CD4-positive, CD25-positive, alpha-beta regulatory T cell (primary cell): ENCODE measurements at places on chromosomes 2 and 18. TPM values are rescaled to one million over a fixed set of nuclear protein-coding genes. Genes with fewer than 3 reads are reported as not detected.

The TOGARAM2 gene
- polyA plus RNA-seq: 1.5 TPM

DNA sequence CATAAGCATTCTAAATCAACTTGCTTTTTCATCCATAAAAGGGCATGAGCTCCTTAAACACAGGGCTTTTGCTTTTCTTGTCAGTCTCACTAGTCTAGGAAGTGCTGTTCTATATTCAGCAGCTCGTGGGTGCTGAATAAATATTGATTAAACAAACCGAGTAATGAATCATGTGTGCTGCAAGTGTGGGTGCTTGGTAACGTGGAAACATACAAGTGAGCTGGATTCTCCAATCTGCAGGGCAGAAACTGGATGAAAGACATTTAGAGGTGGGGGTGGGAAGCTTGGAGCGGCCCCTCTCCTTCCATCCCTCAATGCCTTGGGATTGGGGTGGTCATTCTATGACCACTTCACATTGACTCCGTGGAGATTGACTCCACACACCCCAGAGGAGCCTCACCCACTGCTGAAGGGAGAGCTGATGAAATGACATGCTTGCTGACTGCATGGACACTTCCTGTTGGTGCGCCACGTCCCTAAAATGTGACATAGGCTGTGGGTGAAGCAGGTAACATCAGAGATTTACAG lies 114.6 kb downstream of the DOCK10 start:
- peaks cover 98% of the 10 kb centered on the region for H3K4me1 ChIP-seq
- peaks cover 27% of the 10 kb centered on the region for H3K36me3 ChIP-seq

The CHRND gene
- polyA plus RNA-seq: not detected

The HOXD1 gene
- polyA plus RNA-seq: not detected

- no peaks in the 10 kb centered on the region for H3K27me3 ChIP-seq
- no peak for DNase-seq
- no peaks in the 10 kb centered on the region for H3K4me1 ChIP-seq
These were observed 86.6 kb downstream of the VWC2L start for GRCh38 chr2:214497489-214497888.

The SLC30A3 gene
- polyA plus RNA-seq: not detected

DNA sequence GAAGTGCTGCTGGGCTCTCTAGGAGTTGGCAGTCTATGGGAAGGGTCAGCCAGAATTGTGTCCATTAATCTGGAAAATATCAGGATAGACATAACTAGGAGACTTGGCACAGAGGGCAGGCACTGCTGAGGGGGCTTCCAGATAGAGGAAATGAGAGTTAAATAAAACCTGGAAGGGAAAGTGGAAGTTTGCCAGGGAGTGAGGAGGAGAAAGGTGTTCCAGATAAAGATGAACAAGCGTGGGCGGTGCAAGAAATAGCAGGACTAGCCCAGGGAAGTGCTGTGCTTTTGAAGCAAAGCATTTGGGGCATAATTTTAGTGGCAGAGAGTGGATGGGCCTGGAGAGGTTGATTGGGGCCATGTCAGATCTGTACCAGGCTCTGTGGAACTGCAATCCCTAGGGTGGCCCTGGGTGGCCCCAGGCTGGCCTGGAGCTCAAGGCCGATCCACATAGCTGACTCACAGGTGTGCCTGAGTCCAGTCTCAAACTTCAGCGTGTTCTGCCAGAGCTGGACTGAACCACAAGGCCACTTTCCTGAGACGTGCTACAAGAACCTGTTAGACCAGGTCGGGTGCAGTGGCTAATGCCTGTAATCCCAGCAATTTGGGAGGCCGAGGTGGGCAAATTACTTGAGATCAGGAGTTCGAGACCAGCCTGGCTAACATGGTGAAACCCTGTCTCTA lies 26.9 kb downstream of the GALM start:
- H3K27ac ChIP-seq: peak overlapping the region; percentile 67
- peak overlapping the region; percentile 26 for H3K4me3 ChIP-seq
- DNase-seq: no peak
- peaks cover 17% of the 10 kb centered on the region for H3K36me3 ChIP-seq
- H3K4me1 ChIP-seq: peaks cover 73% of the 10 kb centered on the region

GRCh38 chr18:74510770-74511095 lies 14.6 kb downstream of the CNDP2 start:
- H3K36me3 ChIP-seq: peaks cover 94% of the 10 kb centered on the region
- no peaks in the 10 kb centered on the region for H3K4me1 ChIP-seq
- no peak for DNase-seq
- H3K27ac ChIP-seq: no peak overlapping the region
- no peaks in the 10 kb centered on the region for H3K27me3 ChIP-seq
- no peak overlapping the region for H3K4me3 ChIP-seq

The SAG gene
- not detected for polyA plus RNA-seq

DNA sequence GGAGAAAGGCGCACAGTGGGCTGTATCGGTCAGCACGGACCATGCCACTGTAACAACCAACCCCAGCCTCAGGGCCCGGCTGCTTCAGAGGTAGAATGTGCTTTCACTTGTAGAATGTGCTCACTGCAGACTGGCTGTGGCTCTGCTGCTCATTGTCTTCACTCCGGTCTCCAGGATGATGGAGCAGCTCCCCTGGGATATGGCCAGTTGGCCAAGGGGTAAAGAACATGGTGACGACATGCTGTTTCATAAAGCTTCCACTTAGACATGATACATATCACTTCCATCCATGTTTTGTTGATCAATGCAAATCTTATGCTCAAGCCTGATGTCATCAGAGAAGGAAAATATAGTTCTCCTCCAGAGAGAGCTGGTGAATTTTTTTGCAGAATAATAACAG lies 127.7 kb downstream of the SMAD2 start:
- no peaks in the 10 kb centered on the region for H3K36me3 ChIP-seq
- no peak overlapping the region for H3K27ac ChIP-seq
- H3K27me3 ChIP-seq: no peaks in the 10 kb centered on the region
- H3K4me3 ChIP-seq: no peak overlapping the region
- no peak for DNase-seq
- no peaks in the 10 kb centered on the region for H3K4me1 ChIP-seq

GRCh38 chr2:7028846-7029245 lies 111.6 kb downstream of the RNF144A start:
- H3K36me3 ChIP-seq: peaks cover 15% of the 10 kb centered on the region
- no peaks in the 10 kb centered on the region for H3K27me3 ChIP-seq
- H3K4me1 ChIP-seq: no peaks in the 10 kb centered on the region
- H3K4me3 ChIP-seq: no peak overlapping the region
- no peak for DNase-seq

- H3K4me1 ChIP-seq: no peaks in the 10 kb centered on the region
- no peak for DNase-seq
- no peaks in the 10 kb centered on the region for H3K36me3 ChIP-seq
- no peak overlapping the region for H3K27ac ChIP-seq
- H3K27me3 ChIP-seq: peaks cover 9% of the 10 kb centered on the region
- H3K4me3 ChIP-seq: no peak overlapping the region
These were observed 106.7 kb upstream of the YPEL5 start for GRCh38 chr2:30040147-30040546.

The OTX1 gene
- not detected for polyA plus RNA-seq

DNA sequence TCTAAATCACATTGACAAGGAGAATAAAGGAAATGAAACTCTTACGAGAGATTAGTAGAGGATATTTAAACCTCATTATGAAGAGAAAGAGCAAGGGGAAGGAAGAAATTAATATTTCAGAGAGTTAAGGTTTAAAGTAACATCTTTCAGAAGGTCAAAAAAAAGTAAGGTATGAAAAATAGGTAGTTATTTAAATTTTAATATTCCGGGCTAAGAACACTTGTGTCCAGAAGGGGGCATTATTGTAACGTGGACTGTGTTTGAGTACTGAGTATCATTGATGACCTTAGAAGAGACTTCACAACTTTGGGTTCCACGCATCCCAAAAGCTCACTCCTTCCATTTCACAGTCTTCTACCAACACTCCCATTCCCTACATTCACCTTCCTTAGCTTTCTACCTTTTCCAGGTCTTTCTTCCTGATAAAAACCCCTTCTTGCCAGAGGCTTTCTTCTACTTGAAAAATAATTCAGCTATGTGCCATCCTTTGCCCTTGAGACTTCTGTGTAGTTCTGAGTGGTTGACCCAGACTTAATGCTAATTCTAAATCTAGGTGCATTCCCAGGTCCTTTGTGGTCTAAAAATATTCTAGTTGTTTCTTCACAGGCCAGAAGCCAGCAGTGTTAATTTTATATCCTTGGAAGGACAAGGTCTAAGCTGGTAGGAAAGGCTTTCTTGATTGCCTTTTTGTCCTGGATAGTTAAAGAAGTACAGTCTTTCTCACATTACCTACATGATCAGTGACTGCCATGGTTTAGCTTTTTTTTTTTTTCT lies 16.5 kb downstream of the DYNC1I2 start:
- H3K36me3 ChIP-seq: peaks cover 6% of the 10 kb centered on the region
- H3K27ac ChIP-seq: no peak overlapping the region
- no peaks in the 10 kb centered on the region for H3K4me1 ChIP-seq

The SERPINB10 gene
- polyA plus RNA-seq: not detected

GRCh38 chr18:78517973-78518372 lies 461.6 kb upstream of the SALL3 start:
- H3K27me3 ChIP-seq: no peaks in the 10 kb centered on the region
- no peak overlapping the region for H3K27ac ChIP-seq
- H3K36me3 ChIP-seq: no peaks in the 10 kb centered on the region
- H3K4me3 ChIP-seq: no peak overlapping the region

GRCh38 chr2:33443274-33443829 lies 33.1 kb upstream of the RASGRP3 start:
- H3K36me3 ChIP-seq: no peaks in the 10 kb centered on the region
- DNase-seq: no peak
- no peak overlapping the region for H3K4me3 ChIP-seq
- H3K27me3 ChIP-seq: peaks cover 8% of the 10 kb centered on the region

The SKA1 gene
- polyA plus RNA-seq: 0.88 TPM

DNA sequence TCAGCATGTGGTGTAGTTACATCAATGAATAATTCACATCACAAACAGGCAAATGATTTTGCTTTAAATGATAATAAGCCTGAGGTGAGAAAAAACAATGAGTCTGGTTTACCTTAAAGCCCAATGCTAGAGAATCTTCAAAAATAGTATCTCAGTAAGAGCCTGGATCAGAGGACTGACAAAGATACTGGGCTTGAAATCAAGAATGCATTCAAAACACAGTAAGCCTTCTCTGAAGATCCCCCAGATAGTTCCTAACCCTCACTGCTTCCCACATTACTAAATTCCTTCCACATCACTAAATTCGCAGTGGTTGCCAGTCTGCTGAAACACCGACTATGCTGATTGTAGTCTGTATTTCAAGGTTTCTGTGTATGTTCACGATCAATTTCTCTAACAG lies 514.9 kb downstream of the SUCLG1 start:
- no peak for DNase-seq
- no peaks in the 10 kb centered on the region for H3K4me1 ChIP-seq
- H3K27me3 ChIP-seq: no peaks in the 10 kb centered on the region
- H3K27ac ChIP-seq: no peak overlapping the region
- no peaks in the 10 kb centered on the region for H3K36me3 ChIP-seq

DNA sequence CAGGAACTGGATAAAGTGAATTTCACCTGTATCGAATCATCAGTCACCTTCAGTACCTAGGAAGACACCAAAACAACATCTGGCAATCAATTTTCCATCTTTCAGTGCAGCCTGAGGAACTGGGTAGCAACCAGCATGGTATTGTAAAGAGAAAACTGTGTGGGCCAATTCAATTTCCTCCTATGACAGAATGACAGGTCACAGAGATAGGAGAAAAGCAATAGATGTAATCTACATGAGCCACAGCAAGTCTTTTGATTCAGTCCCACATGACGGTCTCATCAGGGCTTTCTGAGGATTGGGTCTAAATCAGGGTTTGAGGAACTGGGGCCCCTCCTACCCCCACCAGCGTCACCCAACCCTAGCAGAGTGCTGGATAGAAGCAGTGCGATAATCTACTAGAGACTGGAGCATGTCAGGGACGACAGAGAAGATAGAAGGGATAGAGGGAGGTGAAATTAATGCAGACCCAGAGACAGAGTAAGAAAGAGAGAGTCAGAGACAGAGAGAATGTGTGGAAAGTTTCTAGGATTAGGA lies 268.7 kb downstream of the LRRTM1 start:
- no peaks in the 10 kb centered on the region for H3K4me1 ChIP-seq
- no peak overlapping the region for H3K4me3 ChIP-seq
- no peaks in the 10 kb centered on the region for H3K36me3 ChIP-seq
- no peak overlapping the region for H3K27ac ChIP-seq
- no peak for DNase-seq

DNA sequence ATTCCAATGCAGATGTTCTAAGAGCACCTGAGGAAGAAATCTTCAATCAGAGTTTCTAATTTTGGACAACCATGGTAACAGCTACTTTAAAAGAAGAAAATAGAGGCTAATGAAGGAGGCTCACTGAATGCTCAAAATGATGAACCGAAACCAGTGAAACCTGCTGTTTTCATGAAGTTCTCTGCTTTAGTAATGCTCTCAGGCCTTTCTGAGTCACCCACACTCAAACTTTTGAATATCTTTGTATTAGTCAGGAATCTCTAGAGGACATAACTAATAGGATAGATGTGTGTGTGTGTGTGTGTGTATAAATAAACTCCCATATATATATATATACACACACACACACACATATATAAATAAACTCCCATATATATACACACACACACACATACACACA lies 76.9 kb upstream of the RIT2 start:
- no peak overlapping the region for H3K27ac ChIP-seq
- no peak for DNase-seq
- H3K4me3 ChIP-seq: no peak overlapping the region
- no peaks in the 10 kb centered on the region for H3K4me1 ChIP-seq

The CD207 gene
- polyA plus RNA-seq: not detected

The TMEM182 gene
- polyA plus RNA-seq: 6.5 TPM

The CLEC4F gene
- not detected for polyA plus RNA-seq

GRCh38 chr2:25165992-25166875 lies 2.1 kb downstream of the POMC start:
- peaks cover 32% of the 10 kb centered on the region for H3K27me3 ChIP-seq
- H3K27ac ChIP-seq: no peak overlapping the region
- peak; percentile 77 for DNase-seq
- peaks cover 20% of the 10 kb centered on the region for H3K4me1 ChIP-seq
- no peak overlapping the region for H3K4me3 ChIP-seq
- H3K36me3 ChIP-seq: no peaks in the 10 kb centered on the region

The TUBA3E gene
- polyA plus RNA-seq: not detected

- peaks cover 23% of the 10 kb centered on the region for H3K27me3 ChIP-seq
- no peak overlapping the region for H3K27ac ChIP-seq
- no peak overlapping the region for H3K4me3 ChIP-seq
- peaks cover 29% of the 10 kb centered on the region for H3K4me1 ChIP-seq
- H3K36me3 ChIP-seq: no peaks in the 10 kb centered on the region
- no peak for DNase-seq
These were observed 5.0 kb downstream of the SIX3 start for GRCh38 chr2:44946372-44947027.

The EVA1A gene
- polyA plus RNA-seq: not detected
